HCEC 1CT (cell line): ENCODE measurements at places on chromosomes 2 and 18.

GRCh38 chr2:235219048-235219447 is 267.2 kb downstream of the SH3BP4 start:
- no peak for DNase-seq

DNA sequence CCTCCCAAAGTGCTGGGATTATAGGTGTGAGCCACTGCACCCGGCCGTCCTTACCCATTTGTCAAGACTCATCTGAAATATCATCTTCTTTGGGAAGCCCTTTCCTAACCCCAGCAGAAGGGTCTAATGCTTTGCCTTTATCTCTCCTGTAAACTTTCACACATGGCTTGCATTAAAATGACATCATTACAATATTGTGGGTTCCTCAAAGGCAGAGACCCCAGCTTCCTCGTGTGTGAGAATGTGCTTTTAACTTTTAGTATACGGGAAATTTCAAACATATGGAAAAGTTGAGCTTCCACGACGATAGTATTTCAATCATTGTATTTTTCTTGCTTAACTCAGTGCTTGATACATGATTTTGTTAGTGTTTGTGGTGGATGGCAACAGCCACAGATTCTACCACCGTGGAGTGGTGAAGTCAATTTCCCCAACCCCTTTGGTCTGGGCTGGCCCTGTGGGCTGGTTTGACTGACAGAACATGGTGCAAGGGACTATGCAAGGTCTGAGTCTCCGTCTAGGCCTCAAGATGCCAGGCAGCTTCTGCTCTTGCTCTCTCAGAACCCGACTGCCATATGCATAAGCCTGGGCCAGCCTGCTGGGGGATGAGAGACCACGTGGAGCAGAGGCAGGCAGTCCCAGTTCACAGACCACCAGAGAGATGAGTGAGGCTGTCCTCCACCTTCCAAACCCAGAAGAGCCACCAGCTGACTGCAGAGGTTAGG is 39.9 kb downstream of the NGEF start:
- no peak for DNase-seq

- DNase-seq = no peak
These were observed 24.8 kb downstream of the CYRIA start for GRCh38 chr2:16640867-16641266.

DNA sequence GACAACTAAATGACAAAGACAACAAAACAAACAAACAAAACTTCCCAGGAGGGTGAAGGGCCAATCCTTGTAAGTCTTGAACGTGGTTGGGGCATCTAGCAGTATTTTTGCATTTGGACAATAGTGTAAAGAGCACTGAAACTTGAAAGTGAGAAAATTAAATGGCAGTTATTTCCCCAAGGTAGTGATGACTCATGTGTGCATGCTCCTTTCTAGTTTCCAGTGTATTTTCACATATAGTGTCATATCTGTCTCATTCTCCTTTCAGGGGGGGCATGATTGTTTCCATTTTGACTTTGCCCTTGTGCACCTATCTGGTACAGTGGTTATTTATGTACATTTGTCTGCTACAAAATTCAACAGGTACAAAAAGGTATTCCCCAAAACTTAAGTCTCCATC is 39.5 kb downstream of the CERS6 start:
- DNase-seq = no peak

DNA sequence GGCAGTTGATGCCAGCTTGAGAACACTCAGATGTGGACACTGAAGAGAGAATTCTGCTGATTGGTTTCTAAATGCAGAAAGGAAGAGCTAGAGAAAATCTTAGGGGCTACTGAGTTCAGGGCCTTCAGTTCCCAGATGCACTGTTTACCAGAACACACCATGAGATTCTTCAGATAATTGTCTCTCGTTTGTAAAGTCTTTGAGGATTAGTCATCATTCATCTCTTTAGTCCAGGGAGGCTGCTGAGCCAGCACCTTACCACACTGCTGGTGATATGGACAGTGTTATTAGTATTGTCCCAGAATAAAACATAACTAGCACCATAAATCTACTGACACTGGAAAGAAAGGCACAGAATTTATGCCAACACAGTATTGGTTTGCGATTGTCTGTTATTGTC is 690.8 kb upstream of the CELF4 start:
- DNase-seq = no peak

GRCh38 chr2:54387059-54387991 is 68.8 kb upstream of the SPTBN1 start:
- no peak for DNase-seq

GRCh38 chr2:232885264-232885961 is 15.3 kb downstream of the SNORC start:
- DNase-seq = no peak

- DNase-seq = no peak
These were observed 136.1 kb downstream of the ICOS start for GRCh38 chr2:204072443-204073324.

- no peak for DNase-seq
These were observed 56.3 kb downstream of the ASB1 start for GRCh38 chr2:238483021-238483420.

GRCh38 chr2:241035142-241035817 is 36.9 kb downstream of the SNED1 start:
- DNase-seq = no peak

DNA sequence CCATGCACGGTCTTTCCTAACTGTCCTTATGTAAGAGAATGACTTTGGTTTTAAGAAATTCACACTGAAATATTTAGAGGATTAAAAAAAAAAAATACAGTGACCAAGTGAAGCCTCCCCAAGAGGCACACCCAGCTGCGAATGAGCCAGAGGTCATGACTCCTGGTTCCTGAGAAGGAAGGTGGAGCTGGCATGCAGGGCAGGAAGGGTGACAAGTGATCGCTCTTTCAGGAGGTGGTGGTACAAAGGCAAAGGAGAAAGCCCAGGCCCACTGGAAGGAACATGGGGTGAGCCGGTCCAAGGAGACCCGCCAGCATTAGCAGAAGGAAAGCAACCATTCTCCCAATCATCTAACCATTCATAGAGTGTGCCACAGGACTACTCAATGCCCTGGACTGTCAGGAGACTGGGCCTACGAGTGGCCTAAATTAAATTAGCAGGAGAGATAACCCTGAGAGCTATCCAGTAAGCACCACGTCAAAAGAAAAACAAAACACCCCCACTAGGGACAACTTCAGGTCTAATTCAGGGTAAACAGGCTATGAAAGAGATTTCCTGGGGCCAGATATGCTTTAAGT is 7.8 kb downstream of the INO80C start:
- DNase-seq = no peak

DNA sequence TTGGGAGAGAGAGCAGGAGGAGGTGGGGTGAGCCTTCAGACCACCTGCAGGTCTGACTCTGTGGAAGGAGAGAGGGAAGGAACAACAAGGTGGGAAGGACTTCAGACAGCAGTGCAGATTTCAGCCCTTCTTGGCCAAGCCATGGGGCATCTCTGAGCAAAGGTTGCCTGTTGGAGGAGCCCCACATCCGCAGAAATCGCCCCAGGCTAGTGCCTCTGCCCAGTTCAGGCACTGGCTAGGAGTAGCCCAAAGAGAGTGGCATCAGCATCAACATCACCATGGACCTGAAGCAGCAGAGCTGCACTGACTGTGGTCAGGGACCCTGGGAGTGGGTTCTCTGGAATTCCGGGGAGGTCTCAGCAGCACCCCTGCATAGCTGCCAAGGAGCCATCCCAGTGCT is 10.2 kb downstream of the GPR55 start:
- no peak for DNase-seq
